Stimulated activated CD4-positive, alpha-beta T cell treated with anti-CD3 and anti-CD28 coated beads, Interleukin-1b, Interleukin-23, amount 100 ng/mL, for 1 hour (primary cell): ENCODE measurements at places on chromosomes 16 and 17.

DNA sequence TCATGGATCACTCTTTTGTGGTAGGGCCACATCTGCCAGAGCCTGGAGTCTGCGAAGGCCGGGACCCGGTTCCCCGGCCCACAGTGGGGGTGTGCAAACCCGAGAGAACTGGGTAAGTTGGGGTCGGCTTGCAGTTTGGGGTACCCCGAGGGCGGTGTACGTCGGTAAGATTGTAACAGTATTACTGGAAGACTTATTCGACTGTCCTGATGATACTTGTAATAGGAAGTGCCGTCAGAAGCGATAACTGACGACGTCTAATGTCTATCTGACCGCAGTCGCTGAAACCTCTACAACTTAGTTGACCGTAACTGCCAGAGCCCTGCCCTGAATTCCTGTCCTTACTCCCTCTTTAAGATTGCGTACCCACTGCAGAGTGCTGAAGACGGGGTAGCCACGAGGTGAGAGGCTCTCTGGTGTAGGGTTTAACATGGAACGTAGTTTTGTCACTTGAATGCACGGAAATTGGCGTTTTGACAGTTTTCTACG is 24.0 kb downstream of the TRPV2 start:
- no peak for DNase-seq

GRCh38 chr16:72722552-72722951 is 325.4 kb downstream of the ZFHX3 start:
- no peak for DNase-seq

DNA sequence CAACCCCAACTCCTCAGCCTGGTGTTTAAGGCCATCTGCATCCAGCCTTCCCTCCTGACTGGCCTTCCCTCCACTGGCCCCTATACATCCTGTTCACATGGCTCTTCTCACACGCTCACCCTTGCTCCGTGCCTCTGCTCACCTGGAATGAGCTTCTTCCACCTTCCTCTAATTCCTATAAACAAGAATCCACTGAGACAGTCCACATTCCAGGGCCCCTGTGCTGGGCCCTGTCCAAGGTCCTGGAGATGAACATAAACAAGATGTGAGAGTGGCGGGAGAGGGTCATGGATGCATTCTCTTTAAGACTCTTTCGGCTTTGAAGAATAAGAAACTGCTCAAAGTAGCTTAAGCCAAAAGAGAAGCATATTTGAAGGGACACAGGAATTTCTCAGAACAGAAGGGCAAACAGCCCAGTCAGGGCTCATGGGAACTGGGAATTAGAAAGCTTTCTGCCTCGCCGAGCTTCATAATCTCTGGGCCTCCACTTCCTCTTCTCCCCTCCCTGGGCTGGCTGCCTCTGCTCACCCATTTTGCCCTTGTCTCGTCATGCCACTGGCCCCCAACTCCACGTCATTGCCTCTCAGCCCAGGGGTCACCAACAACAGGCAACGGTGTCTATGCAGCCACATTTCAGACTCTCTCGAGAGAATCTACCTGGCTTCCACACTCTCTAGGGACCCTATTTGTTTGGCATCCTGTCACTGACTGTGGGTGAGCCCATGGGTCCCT is 13.5 kb downstream of the SPPL2C start:
- no peak for DNase-seq

DNA sequence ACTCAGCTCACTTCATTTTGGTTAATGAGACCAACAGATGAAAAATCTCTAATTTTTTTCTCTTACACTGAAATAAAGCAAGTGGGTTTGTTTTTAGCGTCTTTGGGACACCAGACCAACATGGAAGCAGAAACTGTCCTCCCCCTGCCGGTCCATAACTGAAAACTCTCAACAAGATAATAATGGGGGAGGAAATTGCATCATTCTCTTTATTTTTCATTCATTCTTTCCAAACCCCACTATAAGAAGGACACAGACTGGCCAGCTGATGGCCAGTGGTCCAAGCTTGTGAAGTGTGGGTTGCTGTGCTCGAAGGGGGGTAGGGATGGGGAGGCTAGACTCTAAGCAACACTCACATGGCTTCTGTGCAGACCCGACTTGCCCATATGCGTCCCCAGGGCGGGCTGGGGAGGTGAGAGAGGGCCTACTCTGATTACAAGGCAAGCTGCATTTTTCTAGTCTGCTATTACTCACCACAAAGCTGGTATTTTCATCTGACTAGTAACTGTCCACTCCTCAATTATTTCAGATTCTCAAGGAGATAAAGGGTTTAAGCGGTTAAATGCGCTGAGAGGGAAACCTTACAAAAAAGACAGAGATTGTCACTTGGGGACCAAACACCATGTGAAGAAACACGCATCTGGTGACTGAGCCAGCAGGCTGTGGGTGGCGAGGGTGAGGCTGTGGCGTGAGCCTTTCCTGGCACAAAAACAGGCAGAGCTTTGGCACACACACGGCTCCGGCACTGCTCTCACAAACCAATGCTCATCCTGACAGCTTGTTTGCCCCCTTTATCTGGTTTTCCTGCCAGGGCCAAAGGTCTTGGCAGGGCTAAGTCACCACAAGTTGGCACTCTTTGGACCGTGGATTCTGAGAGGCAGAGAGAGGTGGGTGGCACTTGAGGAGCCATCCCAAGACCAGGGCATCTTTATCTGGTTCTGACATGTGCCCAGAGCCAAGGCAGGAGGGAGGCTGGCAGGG is 38.2 kb downstream of the MARF1 start:
- no peak for DNase-seq

GRCh38 chr16:88901718-88902337 is 35.4 kb upstream of the PABPN1L start:
- no peak for DNase-seq

- DNase-seq: no peak
Measured at GRCh38 chr17:20059728-20060188, 50.6 kb downstream of the SPECC1 start.

- no peak for DNase-seq
Measured at GRCh38 chr16:66231452-66232160, 134.9 kb upstream of the CDH5 start.

GRCh38 chr17:46764000-46764708 is 54.3 kb downstream of the WNT3 start:
- DNase-seq: no peak

DNA sequence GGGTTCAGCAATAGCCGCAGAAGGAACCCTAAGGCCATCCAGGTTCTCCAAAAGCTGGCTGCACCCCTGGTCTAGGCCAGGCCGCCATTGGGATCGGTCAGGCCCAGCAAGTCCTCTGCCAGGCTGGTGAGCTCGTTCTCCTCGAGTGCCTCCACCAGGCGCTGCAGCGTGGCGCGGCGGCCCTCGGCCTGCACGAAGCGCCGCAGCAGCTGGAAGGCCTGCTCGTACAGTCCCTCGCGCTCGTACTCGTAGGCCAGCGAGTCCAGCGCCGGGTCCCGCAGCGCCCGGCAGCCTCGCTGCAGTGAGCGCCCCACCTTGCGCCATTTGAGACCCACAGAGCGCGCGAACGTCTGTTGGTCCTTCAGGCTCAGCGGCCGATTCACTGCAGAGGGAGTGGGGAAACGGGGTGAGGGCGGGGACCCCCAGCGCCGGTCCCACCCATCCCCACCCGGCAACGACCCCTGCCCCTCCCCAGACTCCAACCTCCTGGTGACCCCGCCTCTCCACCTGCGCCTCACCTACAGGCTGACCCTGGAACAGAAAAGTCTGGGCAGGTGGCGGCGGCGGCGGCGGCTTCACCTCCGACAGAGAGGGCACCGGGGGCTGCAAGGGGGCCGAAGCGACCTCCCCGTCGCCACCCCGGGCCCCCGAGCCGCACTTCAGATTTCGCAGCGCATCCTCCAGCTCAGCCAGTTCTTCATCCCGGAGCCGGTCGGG is 3.9 kb upstream of the B3GNT9 start:
- no peak for DNase-seq

- DNase-seq: no peak
Measured at GRCh38 chr16:31127182-31127581, 8.3 kb downstream of the PRSS8 start.

DNA sequence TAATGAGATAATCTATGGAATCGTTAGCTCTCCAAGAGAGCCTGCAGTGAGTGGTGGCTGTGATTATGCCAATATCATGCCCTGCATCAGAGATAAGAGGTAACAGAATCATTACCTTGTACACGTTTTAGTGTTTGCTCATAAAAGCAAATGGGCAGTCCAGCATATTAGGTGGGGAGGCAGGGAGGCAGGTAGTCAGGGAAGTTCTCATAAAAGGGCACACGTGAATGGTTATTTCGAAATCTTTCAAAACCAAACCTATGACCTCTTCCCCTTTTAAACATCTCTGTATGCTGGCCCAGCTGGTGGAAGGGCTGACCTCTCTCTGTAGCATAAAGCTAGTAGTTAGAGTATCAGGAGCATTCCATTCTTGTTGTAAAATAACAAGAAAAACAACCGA is 51.7 kb downstream of the VAT1L start:
- DNase-seq: no peak

DNA sequence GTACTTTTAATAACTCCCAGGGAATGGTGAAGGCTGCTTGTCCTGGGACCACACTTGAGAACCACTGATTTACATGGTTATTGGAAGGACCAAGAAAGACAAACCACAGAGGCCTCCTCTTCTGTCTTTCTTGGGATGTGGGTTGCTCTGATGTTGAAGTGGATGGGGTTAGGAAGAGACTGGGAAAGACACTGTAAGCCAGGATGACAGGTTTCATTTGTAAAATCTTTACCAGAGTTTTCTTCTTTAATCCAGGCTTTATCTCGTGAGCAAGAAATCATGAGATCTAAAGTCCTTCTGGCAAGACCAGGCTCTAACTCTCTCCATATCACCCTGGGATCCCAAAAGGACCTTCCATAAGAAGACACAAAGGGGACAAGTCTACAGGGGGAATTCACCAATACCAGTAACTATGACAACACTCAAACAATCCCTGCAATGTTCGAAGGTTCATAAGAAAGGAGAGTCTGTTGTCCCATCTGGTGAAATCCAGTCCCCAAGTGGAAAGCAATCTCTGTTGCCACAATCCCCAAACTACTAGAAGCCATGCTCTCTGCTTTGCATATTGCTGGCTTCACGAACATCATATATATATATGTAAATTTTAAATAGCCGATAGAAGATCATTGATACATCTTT is 44.8 kb upstream of the CDRT4 start:
- no peak for DNase-seq

- DNase-seq: no peak
Measured at GRCh38 chr17:3697103-3697476, 1.1 kb upstream of the P2RX5 start.

GRCh38 chr17:29180788-29181160 is 576 bp upstream of the MYO18A start:
- DNase-seq: no peak
